ENCODE measurements at places on chromosomes 11 and 22.

- no peak for DNase-seq
Observed at GRCh38 chr11:125724125-125724524, 22.0 kb upstream of the PATE1 start.

- no peak for DNase-seq
Observed at GRCh38 chr11:34417202-34417601, 21.5 kb upstream of the CAT start.

GRCh38 chr11:10484461-10485180 lies 29.6 kb downstream of the AMPD3 start:
- DNase-seq = no peak

GRCh38 chr11:19392321-19392720 lies 151.6 kb upstream of the E2F8 start:
- no peak for DNase-seq

GRCh38 chr22:42282943-42283277 lies 12.5 kb upstream of the TCF20 start:
- DNase-seq = peak; percentile 74

DNA sequence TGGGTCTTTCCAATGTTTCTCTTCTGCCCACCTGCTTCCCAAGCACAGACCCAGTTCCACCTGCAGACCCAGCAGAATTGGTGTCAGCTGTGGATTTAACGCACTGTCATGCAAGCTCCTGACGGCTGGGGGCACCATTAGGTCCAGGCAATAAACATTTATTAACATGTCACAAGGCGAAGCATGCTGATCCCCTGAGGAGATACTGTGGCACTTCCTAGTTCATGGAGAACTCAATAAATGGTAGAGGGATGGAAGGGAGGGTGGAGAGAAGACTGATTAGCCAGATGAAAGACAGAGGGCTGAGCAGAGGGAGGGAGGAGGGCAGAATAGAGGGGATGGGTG lies 68.3 kb upstream of the TSPAN18 start:
- DNase-seq = no peak

DNA sequence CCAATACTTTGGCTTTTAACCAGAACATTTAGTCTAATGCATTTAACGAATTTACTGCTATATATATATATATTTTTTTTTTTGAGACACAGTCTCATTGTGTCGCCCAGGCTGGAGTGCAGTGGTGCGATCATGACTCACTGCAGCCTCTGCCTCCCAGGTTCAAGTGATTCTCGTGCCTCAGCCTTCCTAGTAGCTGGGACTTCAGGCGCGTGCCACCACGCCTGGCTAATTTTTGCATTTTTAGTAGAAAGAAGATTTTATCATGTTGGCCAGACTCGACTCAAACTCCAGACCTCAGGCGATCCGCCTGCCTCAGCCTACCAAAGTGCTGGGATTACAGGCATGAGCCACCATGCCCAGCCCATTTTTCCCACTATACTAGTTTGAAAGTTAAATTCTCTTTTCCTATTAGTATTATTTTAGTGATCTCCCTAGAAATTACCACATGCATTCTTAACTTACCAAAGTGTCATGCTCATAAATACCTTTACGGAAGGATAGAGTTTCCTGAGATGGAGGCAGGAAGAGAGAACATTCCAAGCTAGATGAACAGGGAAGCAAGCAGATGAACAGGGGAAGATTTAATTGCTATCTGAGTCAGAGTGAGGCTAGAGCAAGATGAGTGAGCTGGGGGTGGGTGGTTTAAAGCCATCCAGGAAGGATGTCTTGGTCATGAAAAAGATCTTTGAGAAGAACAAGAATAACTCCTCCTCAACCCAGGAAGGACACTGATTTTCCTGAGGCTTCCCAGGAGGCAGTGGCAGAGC lies 4.4 kb upstream of the PGAP2 start:
- no peak for DNase-seq

- DNase-seq = no peak
Observed at GRCh38 chr11:95608093-95608492, 181.5 kb downstream of the FAM76B start.

Measured in posterior cingulate gyrus (tissue), 11 donors.